ENCODE measurements at places on chromosomes 5 and 9.

DNA sequence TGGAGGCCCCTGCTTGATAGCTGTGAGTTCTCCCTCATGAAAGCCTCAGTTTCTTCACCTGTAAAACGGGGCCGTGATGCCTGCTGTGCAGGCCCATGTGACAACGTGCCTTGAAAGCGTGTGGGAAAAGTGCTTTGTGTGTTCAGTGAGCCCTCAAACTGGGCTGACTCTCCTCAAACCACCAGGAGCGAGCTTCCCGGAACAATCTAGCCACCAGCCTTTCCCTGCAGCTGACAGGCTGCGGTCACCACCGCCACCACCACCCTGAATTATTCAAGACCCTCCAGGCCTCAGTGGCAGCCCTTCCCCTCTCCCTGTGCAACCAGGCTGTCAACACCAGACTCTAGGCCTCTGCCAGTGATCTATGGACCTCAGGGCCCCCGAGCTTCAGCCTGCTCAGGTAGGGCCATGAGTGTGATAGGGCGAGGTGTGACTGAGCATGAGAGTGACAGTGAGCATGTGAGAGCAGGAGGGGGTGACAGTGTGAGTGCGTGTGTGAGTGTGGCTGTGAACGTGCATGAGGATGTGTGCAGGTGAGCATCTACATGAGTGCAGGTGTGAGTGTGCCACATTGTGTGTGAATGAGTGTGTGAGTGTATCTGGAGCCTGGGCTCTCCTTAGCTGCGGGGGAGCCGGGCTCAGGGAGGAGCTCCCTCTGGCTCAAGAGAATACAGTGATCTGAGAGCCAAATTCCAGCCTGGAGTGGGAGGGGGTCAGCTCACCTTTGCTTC lies 53.3 kb upstream of the PSD2 start:
- no peak for DNase-seq

DNA sequence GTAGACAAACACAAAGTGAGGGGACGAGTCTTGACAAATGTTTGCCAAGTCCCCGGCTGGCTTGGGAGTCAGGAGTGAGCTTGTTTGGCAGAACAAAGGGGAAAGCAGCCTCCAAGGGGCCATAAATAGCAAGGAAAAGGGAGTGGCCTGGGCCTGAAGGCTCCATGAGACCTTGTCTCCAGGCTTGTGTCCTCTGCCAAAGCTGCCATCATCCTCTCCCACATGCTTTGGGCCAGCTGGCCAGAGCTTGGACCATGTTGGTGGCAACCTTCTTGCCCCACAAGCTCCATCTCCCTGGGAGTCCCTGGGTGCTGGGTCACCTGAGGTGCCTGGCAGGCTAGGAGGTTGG lies 13.3 kb upstream of the PITX1 start:
- no peak for DNase-seq

- DNase-seq: peak; percentile 97
Measured at GRCh38 chr9:130444565-130445221, at the start of gene ASS1. TSS of gene ASS1 (plus strand) at chr9:130444961. CDS start at chr9:130452229, 7,268 bp downstream.

GRCh38 chr5:67010684-67011409 lies 185.8 kb downstream of the CD180 start:
- DNase-seq: no peak

GRCh38 chr5:74877624-74878304 lies 11.6 kb upstream of the FAM169A start:
- no peak for DNase-seq

- DNase-seq: no peak
Measured at GRCh38 chr9:117044241-117044640, 357.1 kb downstream of the TRIM32 start.

GRCh38 chr5:58407042-58407719 lies 52.7 kb downstream of the PLK2 start:
- no peak for DNase-seq

DNA sequence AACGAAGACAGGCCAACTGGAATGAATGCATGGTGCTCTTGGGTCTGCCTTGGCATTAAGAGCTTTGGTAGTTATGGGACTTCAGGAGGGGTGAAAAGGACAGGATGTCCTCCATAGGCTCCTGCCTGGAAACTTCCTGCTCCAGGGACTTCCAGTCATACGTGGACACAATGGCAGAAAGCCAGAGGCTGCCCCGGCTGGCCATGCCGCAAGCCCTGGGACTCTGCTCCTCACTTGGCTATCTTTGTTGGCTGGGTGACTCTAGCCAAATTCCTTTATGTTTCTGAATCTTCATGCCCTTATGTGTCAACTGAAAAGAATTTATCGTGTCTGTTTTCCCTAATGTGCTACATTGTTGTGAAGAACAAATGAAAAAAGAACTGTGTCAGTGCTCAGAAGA lies 136.9 kb downstream of the SIL1 start:
- no peak for DNase-seq

DNA sequence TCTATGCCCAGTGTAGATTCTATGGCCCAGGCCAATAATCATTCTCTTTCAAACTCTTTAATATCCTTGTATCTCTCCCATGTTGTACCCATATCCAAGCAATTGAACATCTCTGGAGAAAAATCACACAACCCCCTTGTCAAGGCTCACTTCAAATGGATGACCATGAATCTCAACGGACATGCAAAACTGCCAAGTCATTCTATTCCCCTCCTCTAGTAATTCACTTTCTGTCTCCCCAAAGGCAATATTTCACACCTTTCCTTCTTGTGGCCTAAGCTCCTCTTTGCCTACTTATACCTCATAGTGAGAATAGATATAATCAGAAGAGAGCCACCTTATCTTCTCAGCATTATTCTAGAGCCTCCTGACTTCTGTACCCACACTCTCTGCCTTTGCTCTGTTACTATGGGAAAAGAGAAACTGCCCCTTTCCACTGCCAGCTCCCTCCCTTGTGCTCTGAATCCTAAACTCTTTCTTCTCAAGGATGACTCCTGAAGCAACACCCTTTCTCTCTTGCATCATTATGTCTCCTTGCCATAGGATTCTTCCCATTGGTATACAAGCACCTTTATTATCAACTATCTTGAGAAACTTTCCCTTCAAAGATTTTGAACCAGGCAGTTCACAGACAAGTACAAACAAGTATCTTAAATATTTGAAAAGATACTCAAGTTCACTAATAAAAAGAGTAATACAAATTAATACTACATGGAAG lies 66.1 kb downstream of the RPS23 start:
- no peak for DNase-seq
